EL (cell line): ENCODE measurements at places on chromosomes 4 and X.

DNA sequence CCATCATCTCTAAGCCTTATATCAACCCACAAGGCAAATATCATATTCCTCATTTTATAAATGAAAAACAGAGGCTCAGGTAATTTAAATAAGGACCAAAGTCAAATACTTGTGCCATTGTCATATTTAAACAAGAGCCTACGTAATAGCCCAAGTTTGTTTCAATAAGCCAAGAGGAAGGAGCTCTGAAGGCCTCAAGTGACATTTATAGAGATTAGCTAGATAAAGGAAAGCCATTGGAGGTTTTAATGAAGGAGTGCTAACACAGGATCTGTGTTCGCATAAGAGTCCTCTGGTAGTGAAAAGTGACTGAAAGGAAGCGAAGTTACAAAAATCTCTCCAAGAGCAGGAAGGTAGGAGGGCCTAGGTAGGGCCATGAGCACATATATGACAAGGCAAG lies 384.9 kb upstream of the NOCT start:
- no peak for DNase-seq

DNA sequence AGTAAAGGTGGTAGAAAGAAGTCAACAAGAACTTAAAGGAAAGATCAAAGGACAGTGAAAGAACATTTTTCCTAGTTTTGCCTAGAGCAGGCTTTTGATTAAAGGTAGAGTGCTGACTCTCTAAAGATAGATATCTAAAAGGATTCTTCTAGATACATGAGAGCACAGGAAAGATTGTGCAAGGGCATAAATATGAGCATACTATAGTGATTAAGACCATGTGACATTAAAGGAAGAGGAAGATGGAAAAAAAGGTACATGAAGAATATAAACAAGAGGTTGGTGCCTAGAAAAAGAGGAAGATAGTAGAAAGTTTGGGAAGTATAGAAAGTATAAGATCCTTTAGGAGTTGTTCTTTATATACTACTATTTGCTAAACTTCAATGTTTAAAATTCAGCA lies 26.1 kb upstream of the TET2 start:
- DNase-seq: no peak

- DNase-seq: peak; percentile 4
These were observed 41.3 kb upstream of the GPC3 start for GRCh38 chrX:134026565-134027311.

DNA sequence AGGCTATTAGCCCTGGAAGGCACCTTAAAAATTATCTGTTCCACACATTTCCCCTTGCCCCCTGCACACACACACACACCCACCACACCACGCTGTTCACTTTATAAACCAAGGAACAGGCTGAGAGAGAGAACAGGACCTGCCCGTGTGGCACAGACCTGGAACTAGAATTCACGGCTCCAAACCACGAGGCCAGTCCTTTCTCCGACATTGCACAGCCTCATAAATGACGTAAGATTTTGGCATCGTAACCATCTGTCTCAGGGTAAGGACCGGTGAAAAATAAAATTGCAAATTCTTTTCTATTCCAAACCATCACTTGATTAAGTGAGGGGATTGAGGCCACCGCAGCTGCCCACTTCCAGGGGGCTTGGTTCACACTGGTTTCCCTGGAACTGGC lies 330.3 kb downstream of the BCOR start:
- DNase-seq: no peak

- DNase-seq: no peak
These were observed 470.5 kb upstream of the MAGEB18 start for GRCh38 chrX:25667681-25668080.

GRCh38 chr4:24793219-24794005 lies 2.0 kb upstream of the SOD3 start:
- DNase-seq: no peak

DNA sequence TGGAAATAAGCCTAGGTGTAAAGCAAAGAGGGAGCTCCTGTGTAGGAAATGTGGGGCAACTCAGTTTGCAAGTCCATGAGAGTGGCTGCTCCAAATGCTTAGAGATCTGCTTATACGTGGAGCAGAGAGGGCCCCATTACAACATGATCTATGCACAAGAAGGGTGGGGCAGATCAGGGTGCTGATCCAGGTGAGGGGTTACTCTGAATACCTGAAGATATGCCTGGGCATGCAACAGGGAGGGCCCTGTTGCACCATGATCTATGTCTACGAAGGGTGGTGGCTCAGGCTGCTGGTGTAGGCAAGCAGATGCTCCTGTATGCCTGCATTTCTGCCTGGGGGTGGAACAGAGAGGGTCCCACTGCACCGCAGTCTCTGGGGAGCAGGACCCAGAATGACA lies 1121.2 kb downstream of the RAPGEF2 start:
- DNase-seq: no peak

- no peak for DNase-seq
These were observed 2.8 kb downstream of the FGFBP1 start for GRCh38 chr4:15935504-15936402.

GRCh38 chr4:53920883-53921282 lies 143.5 kb downstream of the CHIC2 start:
- no peak for DNase-seq

GRCh38 chr4:94576210-94576609 lies 124.5 kb downstream of the PDLIM5 start:
- DNase-seq: no peak

- DNase-seq: no peak
These were observed 13.0 kb upstream of the SMIM20 start for GRCh38 chr4:25901030-25901430.

GRCh38 chrX:105701310-105702052 lies 120.9 kb upstream of the NRK start:
- no peak for DNase-seq

DNA sequence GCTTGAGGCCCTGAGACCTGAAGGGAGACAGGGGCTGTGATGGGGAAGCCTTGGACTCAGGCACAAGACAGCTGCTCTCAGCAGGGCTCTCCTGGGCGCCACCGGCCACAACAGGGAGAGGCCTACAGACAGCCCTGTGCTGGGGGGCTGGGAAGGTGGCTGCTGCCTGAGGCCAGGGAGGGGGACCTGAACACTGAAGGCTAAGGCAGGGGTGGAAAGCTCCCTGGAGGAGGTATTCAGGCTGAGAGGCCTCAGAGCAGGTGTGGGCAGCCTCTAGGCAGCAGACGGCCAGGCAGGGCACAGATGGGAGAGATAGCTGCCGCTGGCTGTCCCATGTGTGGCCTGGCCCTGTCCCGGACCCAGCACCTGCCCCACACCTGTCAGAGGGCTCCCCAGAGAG lies 33.0 kb downstream of the TACC3 start:
- DNase-seq: no peak

DNA sequence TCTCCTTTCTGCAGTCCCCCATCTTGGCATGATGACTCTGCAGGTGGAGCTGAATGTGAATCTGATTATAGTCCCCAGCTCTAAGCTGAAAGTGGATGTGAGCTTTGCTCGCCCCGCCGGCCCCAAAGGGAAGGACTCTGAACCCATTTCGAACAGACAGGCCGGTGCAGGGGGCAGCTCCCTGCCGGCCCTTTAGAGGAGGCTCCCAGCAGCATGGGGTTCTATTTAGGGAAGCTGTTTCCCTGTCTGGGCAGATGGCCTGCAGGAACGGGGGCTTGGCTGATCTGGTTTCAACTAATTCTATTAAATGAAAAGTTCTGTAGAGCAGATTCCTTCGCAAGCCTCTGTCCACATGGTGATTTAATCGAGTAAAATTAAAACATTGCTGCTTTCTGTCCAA lies 104.8 kb upstream of the MSX1 start:
- DNase-seq: no peak

GRCh38 chrX:1341545-1342184 lies 5.1 kb downstream of the IL3RA start:
- DNase-seq: no peak

DNA sequence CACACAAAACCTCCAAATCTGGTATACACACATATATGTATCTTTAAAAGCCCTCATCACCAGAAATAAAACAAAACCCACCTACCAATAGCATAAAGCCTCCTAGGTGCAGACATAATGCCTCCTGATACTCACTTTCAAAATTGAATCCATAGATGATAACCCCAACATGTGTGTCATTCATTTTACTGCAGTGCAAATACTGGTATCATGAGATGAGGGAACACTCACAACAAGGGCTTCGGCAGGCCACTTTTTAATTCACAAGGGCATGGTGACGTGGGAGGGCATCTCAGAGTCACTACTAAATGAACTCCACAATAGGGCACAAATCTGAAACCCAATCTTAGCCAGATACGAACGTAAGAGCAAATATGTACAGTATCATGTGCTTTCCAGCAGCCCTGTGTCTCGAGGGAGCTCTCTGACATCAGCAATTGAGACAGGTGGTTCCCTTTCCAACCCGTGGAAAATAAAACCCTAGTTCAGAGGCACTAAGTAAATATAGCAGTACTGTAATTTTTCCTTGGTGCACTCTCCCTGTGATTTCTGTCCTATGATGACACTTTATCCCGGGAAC lies 14.1 kb upstream of the PPARGC1A start:
- DNase-seq: no peak

DNA sequence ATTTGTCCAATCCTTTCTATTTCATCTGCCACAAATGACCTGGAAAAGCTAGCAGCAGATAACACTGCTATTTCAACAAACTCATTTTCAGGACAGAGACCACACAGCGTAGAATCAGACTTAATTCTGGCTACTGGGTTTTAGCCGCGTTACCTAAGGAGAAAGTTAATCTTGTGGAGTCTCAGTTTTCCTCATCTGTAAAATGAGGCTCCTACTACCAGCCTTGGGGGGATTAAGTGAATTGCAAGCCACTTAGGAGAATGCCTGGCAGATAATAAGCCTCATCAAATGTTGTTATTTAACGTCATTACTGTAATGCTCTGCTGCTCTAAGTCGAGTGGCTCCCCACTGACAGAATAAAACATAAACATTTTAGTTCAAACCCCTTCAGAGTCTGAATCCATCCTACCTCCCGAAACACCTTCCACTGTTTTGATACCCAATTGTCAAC lies 1.4 kb downstream of the CCNI start:
- DNase-seq: no peak

DNA sequence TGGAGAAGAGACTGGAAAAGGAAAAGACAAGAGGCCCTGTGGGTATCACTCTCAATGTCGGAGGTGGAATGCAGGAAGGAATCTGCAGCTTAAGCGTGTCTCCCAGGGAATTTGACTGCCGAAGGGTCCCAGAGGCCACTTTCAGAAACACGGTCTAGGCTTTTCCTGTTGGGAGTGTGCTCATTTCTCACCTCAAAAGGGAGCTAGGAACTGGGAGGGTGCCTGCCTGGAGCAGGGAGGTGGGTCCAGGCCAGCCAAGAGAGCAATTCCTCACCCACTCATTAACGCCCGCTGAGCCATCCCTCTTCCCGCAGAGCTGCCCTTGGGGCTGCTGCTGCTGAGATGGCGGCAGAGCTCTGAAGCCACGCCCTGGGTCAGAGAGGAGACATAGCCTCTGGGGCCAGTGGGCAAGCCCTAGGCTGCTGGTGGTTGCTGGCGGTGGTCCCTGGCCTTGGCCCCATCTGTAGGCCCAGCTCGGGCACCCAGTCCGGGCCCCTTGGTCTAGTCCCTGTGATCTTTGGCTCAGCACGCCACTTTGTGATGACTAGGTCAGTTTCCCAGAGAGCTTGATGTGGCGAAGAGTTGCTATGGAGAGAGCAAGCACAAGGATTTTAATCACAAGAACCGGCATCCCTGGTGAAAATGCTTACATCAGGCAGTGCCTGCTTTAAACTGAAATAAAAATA lies 4.1 kb downstream of the ZNF185 start:
- no peak for DNase-seq

DNA sequence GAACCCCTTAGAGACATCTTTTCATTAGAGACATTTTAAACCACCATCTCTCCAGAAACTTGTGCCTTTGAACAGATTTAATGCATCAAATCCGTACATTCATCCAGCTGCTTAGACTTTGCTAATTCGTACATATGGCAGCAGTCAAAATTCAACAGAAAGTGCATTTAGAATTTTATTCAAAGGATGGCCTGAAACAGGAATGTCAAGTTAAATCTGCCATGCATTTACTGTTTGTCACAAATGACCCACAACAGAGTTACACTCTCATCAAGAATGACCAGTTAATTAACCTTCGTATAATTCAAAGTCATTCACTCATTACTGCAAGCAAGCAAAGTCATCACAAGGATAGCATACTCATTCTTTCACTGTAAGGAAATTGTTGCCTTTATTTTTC lies 284.3 kb downstream of the SLC7A11 start:
- DNase-seq: no peak
